Stimulated activated CD8-positive, alpha-beta memory T cell treated with anti-CD3 and anti-CD28 coated beads, Interleukin-4, amount 100 ng/mL, for 1 hour (primary cell): ENCODE measurements at places on chromosomes 12 and 14.

GRCh38 chr12:65156366-65156841 lies 13.0 kb upstream of the LEMD3 start:
- DNase-seq, result no peak

DNA sequence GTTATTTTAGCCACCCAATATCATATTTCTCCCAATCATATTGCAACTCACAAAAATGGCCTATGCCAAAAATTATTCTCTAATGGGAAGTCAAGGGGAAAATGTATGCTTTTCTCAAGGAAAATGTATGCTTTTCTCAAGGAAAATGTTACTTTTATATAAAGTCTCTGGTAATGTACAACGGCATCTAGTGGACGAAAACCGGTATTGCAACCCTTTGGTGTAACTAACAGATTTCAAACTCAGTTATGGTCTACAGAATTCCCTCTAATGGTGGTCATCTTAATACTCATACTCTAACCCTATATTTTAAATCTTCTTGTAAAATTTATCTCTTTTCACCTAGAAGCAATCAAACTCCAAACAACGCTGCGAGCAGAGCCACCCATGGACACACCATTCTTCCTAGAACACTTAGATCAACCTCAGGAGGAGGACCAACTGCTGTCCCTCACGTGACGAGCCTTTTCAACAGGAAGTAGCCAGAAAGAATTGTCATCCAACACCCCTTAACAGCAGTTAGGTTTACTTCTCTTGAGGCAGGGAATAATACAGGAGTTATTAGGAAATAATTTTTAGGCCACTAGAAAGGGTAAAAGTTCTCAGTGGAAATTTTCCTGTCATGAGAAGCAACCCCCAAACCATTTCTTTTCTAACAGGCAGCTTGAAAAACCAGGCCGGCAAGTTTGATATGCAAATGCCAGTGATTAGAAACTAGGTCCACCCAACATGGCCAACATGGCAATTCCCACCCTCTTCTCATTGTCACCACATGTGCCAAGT lies 20.1 kb downstream of the APOBEC1 start:
- DNase-seq, result no peak

DNA sequence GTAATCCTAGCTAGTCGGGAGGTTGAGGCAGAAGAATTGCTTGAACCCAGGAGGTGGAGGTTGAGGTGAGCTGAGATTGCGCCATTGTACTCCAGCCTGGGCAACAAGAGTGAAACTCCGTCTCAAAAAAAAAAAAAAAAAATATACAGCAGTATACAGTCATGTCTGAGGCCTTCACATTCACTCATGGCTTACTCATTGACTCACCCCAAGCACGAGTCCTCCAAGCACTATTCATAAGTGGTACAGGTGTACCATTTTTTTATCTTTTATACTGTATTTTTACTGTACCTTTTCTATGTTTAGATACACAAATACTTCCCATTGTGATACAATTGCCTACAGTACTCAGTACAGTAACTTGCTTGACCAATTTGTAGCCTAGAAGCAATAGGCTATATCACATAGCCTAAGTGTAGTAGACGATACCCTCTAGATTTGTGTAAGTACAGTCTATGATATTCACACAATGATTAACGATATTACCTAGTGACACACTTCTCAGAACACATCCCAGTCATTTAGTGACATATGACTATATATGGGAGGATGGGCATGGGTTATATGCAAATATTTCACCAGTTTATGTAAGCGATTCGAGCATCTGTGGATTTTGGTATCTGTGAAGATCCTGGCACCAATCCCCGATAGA lies 12.2 kb downstream of the LLPH start:
- no peak for DNase-seq

DNA sequence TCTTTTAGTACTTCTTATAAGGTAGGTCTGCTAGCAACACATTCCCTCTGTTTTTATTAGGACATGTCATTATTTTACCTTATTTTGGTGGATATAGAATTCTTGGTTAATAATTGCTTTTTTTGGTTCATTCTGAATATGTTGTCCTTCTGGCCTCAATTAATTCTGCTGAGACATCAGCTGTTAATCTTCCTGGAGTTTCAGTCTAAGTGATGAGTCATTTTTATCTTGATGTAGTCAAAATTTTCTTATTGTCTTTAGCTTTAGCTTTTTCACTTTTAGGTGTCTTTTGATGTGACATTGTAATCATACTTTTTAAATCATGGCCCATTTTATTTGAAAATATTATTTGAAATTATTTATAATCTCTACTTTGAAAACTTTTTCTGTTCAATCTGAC lies 104.9 kb upstream of the PMCH start:
- DNase-seq, result no peak

- no peak for DNase-seq
Observed at GRCh38 chr14:69154779-69155178, 1.9 kb upstream of the DCAF5 start.

DNA sequence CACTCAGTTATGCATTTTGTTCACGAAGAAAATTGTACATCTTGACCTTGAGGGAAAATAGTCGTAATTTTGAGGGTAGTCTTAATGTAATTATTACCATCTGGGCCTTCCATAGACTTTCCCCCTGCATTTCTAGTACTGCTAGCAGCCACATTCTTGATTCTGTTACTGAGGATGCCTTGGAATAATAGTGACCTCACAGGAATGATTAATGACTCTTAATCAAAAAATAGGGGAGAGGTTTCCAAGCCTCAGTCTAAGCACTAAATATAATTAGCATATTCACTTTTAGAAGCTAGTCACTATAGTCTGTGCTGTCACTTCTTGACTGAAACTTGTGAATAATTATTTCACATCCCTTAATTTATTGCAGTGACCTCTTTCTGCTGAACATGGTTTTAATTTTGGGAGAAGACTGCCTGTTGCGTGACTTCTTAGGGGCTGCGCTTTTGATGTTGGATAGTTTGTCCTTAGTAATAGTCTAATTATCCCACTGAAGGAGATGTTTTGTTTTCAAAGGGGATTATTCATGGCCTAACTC lies 400.5 kb downstream of the ADAMTS20 start:
- no peak for DNase-seq
